Activated T-helper 1 cell treated with anti-CD3 and anti-CD28 coated beads, Interleukin-2, amount 50 U/mL, for 16 hours (primary cell): ENCODE measurements at places on chromosomes 11 and 22.
A peak's percentile ranks its signal among the peaks of the same experiment; 100 is the strongest.

DNA sequence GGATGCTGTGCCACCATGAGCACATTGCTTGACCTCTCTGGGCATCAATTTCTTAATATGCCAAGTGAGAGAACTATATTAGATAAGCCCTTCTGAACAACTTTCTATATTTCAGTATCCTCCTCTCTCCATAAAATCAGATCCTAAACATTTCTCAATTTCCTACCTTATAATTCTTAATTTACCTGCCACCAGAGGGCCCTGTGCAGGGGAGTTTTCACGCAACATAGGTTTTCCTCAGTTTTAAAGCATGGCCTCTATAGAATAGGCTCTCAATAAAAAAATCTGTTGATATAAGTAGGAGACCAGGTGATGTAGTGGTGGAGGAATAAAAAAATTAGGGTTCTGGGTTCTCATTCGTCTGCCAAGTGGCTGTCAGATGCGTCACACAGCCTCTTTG lies 83.7 kb upstream of the DBX1 start:
- DNase-seq: no peak

DNA sequence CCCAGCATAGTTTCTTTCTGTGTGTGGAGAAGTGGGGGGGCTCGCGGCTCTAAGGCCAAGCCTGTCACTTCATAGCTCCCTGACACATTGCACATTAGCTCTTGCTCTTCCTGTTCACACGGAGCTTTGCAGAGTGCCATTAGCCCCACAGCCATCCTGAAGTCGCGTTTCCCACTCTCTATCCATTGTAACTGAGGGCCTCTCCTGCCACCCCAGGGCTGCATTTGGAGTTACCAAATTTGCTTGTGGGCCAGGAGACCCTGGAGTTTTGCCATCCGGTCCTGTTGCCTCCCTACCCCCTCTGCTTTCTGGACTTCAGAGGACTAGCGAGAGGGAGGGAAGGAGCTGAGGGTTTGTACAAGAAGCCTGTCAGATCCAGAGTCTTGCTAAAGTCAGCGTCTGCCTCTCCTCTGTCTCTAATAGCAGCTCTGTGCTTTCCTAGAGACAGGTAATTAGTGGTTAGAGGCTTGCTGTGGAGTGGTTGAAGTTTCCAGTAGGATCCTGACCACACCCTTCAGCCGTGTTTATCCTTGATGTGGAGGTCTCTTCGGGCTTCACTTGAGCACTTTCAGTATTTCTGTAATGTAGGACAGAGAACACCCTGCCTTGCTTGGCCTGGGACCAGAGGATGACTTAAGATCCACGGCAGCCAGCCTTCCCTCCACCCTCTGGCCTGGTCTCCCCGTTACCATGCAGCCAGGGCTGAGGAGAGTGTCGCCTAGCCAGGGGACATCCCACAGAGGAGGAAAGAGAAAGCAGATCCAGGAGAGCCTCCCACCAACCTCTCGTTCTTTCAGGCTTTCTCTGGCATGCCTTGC lies 14.1 kb downstream of the DCPS start:
- DNase-seq: no peak

DNA sequence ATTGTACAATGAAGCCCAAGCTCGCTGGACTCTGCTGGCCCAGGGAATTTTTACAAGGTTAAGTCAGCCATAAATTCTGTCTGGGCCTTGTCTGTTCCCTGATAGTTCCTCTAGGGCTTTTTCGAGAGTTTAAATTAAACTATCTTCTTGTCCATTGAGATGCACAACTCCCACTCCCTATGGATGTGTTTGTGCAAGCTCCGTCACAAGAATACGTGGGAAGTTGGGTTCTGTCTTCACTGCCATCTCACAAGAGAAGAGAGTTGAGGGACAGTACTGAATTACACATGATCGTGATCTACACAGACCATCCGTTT lies 153.6 kb upstream of the TTC12 start:
- no peak for DNase-seq

DNA sequence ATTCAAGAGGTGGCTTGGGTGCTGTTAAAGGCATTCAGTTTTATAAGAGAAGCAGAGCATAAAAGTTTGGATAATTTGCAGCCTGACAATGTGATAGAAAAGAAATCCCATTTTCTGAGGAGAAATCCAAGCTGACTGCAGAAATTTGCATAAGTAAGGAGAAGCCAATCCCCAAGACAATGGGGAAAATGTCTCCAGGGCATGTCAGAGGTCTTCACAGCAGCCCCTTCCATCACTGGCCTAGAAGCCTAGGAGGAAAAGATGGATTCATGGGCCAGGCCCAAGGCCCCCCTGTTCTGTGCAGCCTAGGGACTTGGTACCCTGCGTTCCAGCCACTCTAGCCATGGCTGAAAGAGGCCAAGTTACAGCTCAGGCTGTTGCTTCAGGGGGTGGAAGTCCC lies 207.3 kb downstream of the METTL15 start:
- no peak for DNase-seq

GRCh38 chr11:119248750-119249670 lies 42.9 kb downstream of the CBL start:
- DNase-seq: no peak

DNA sequence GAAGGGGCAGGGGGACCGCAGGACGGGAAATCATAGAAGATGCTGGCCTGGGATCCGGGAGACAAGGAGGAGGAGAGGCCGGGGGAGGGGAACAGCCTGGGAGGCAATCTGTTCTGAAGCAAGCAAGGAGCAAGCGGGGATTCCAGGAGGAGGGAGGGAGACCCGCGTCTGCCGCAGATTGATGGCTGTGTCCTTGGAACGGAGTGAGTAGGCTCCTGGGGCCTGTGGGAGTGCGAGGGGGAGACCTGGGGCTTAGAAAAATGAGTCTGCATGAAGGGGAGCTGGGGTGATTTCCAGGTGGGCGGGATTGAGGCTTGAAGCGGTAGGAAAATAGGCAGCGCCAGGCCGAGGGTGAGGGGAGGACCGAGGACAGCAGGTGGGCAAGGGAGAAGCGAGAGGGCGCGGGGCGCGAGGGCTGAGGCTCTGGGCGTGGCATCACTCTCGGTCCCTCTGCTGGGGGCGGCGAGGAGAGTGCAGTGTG lies 1.6 kb upstream of the LRRC55 start:
- no peak for DNase-seq

- peak; percentile 45 for DNase-seq
These were observed 9.1 kb downstream of the LMF2 start for GRCh38 chr22:50498322-50498890.

DNA sequence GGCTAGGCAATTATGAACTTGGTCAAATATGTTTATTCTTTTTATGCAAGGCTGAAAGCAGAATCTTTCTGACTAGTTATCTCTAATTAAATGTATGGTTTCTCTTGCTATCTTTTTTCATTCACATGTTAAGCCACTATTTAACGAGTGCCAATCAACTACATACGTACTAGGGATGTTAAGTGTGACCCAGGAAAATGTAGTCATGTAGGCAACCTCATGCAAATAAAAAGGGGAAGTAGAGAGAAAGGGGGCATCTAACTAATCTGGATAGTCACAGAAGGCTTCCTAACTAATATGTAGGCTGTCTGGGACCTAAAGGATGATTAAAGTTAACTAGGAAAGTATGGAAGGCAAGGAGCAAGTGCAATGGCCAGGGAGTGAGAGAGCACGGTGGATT lies 23.5 kb downstream of the TBRG1 start:
- DNase-seq: no peak

DNA sequence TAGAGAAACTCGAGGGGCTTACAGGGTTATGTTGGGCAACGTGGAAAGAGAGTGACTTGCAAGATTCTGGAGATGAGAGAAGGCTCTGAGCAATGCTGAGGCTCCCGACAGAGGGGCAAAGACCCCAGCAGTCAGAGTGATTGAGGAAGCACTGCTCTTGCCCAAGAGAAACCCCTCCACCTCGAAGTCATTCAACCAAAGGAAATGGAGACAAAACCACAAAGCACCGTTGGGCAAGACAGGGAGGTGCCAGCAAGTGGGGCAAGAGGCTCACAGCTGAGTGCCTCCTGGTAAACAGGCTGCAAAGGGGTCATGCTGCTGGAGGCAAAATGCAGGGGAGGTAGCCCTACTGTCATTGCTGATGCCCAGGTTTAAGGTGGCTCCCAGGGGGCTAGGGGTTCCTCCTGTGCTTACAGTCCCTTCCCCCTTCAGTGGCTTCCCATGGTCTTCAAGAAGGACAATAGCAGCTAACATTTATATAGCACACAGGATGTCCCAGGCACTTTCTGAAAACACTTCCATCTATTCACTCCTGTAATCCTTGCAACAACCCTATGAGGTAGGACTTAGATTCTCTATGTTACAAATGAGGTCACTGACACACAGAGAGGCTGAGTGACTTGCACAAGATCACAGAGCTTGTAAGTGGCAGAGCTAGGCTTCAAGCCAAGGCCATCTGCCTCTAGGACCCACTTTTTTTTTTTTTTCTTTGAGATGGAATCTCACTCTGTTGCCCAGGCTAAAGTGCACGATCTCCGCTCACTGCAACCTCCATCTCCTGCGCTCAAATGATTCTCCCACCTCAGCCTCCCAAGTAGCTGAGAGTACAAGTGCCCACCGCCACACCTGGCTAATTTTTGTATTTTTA lies 18.1 kb upstream of the MYH9 start:
- no peak for DNase-seq

DNA sequence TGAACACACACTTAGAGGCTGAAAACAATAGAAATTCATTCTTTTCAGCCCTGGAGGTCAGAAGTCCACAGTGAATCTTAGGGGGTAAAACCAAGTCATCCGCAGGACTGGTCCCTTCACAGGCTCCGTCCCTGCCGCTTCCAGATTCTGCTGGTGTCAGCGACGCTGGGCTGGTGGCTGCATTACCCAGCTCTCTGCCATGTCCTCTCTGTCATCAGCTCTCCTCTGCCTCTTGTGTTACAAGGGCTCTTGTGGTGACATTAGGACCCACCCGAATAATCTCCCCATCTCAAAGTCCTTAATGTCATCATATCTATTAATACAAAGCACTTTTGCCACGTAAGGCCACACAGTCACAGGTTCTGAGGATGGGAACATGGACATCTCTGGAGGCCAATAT lies 47.7 kb upstream of the ANO1 start:
- DNase-seq: no peak

- DNase-seq: no peak
These were observed 78.6 kb upstream of the CLMP start for GRCh38 chr11:123273616-123274015.

DNA sequence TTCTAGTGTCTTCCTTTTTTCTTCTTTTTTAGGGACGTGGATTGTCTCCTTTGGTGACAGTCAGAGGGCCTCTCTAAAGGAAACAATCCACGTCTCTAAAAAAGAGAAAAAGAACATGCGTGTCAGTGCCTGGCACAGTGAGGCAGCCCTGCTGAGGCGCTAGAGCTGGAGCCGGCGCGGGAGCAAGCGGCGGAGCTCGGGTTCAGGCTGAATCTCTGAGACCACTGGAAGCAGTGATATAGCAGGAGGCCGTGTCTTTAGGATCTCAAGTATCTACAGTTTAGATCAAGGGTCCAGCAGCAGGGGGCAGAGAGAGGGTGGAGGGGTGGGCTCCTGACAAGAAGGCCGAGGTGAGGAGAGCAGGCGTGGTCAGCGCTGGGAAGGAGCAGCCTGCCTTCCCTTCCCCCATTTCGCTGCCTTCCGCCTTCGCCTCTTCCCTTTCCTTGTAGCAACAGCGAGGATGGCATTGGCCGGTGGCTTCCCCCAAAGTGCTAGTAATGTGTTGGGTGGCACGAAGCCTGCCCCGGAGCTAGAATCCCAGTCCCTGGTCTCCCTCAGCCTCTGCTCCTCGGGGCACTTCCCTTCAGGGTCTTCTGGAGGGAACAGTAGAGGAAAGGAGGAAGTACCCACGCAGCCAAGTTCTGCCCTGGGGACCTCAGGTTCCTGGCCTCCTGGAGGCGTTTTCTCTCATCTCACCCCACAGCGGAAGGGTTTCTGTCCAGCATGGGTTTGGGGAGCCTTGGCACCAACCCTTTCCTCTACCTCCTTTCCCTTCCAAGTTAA lies 28.2 kb upstream of the RAB1B start:
- DNase-seq: no peak
